ENCODE measurements at places on chromosomes 7 and 10.

GRCh38 chr7:128000854-128001265, 30.4 kb downstream of the LRRC4 start:
- DNase-seq: no peak

DNA sequence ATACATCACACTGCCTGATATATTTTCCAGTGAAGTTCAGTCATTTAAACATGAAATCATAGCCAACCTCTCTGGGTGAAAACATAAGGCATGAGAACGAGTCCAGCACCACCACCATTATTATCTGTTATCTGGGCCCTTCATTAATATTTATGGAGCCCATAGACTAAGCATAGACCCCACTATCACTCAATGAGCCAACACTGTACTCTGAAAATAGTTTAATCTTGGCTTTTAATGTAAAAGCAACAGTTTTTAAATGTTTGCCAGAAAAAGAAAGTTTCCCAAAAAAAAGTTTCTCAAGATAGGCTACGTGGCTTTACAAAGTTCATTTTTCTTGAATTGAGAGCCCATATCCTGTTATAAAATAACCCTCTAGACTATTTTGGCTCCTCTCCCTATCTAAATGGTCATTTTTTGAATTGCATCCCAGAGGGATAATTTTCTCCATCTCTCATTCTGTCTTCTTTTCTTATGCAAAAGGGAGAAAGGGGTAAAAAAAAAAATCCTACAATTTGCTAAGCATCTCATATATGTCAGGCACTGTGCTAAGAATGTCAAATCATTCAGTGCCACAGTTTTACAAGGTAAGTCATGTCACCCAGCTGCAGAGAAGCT, 66.1 kb downstream of the FZD1 start:
- no peak for DNase-seq

- DNase-seq: no peak
These were observed 31.9 kb downstream of the RPS24 start for GRCh38 chr10:78065611-78066010.

- no peak for DNase-seq
These were observed 46.0 kb upstream of the ELN start for GRCh38 chr7:73981933-73982332.

DNA sequence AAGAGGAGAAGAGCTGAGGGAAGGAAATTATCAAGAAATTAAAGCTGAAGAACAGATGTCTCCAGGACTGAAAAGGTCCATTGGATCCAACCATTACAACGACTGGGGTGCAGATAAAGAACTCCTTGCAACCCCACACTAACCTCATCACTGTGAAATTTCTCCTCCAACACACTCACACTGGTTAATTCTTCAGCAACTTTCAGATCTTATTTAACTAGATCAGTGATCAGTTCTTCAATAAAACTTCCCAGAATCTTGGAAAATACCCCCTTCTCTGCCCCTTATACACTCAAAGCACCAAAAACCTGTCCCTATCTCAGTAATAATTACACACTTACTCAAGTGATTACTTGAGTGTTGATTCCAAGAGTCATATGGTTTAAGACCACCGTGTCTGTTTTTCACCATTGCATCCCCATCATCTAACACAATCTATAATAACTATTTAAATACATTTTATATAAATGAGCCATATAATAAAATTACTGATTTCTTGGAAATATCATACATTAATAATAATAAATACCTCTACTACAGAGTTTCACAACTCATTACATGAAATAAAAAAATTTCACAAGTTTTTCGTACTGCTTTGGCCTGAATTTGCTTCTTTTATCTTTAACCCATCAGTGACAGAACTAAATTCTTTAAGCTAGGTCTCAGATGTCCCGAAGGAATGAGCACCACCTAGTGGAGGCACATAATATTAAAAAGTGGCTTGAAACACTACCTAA, 123.7 kb downstream of the MPP7 start:
- DNase-seq: peak; percentile 85

- peak; percentile 77 for DNase-seq
These were observed 96.3 kb upstream of the DDC start for GRCh38 chr7:50661345-50662040.

- no peak for DNase-seq
These were observed 154.8 kb downstream of the PHF14 start for GRCh38 chr7:11128498-11128897.

DNA sequence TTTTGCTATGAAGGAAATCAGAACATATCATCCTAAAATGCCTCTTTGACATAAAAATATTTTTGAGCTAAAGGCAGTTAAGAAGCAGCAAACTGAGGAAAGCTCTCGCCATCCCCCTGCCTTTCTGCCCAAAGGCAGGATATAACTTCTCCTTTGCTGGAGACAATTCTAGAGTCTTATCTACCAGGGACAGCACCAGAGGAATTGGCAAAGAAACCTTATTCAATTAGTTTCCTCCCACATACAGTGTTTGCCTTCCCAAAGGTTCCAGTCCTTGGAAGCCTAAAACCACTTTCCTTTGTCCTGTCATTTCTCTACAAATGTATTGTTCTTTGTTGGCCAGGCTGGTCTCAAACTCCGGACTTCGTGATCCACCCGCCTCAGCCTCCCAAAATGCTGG, 33.7 kb downstream of the MASTL start:
- peak; percentile 14 for DNase-seq

DNA sequence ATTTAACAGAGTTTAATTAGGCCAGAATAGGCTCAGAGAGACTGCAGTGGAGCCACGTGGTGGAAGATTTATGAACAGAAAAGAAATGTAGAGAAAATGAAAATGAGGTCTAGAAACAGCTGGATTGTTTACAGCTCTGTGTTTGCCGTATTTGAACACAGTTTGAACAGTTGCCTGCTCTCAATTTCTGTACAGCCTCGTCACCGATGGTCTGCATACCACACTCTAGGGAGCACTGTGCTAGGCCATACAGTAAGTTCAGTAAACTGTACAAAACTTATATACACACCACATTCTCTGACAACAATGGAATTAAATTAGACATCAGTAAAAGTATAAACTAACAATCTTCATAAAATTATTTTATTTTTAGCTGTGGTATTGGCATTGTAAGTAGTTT, 11.1 kb upstream of the CYP2E1 start:
- DNase-seq: no peak

DNA sequence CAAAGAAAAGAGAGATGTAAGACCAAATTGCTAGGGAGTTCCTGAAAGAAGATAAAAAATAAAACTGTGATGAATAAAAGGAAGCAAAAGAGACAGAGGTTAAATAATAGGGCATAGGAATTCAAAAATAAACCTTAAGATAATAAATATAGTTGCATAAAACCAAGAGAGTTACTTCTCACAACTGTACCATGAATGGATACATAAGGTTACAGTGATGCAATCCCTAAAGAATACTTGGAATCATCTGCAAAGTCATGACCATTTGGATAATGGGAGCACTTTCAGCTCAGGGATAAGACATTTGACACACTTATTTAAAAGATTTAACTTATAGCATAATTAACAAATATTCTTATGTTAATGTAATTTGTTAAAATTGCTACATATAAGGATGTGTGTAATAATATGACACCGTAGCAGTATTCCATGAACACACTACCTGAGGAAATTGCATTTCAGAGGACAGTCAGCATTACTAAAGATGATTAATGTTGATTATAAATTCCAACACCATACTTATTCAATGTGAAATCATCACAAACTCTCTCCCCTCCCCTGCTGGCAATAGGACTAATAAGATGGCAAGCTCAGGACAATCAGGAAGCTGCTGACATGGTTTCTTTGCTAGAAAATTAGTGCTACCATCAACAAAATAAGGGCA, 202.1 kb upstream of the AKR1E2 start:
- DNase-seq: no peak

DNA sequence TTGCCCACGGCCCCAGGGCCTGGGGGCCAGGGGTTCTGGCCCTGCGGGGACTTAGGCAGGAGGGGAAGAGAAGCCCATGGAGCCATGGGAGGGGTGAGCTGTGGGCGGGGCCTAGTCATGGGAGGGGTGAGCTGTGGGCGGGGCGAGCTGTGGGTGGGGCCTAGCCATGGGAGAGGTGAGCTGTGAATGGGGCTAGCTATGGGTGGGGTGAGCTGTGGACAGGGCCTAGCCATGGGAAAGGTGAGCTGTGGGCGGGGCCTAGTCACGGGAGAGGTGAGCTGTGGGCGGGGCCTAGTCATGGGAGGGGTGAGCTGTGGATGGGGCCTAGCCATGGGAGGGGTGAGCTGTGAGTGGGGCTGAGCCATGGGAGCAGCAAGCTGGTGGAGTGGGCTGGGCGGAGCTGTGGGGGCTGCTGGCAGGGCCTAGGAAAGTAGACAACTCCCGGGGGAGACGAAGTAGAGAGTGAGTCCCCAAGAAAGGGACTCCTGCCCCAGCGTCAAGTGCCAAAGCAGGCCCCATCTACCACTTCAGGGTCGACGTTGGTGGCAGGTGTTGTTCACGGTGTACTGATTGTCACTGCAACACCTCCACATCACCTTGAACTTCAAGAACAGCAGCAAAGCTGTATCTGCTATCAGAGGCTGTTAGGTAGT, 19.2 kb upstream of the TTYH3 start:
- no peak for DNase-seq

- DNase-seq: no peak
These were observed 15.5 kb upstream of the ADGRA1 start for GRCh38 chr10:133072196-133072595.

DNA sequence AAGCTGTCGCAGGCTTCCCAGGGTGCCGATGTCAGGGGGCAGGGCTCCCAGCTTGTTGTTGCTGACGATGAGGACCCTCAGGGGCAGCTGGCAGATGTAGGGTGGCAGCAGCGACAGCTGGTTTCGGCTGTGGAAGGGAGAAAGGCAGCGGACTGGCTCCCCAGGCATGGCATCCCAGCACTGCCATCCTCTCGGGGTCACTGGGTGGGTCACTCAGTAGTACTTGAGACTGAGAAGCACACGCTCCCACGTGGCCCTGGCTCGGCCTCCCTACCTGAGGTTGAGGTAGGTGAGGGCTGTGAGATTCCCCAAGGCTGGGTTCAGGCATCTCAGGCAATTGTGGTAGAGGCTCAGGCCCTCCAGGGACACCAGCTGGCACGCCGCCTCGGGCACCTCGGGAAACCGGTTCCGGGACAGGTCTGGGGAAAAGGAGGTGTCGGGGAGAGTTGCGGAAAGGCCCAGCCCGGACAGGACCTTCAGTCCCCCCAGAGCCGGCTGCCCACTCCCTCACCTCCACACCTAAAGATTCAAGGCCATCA, 3.8 kb downstream of the LRCH4 start:
- no peak for DNase-seq

- DNase-seq: no peak
These were observed 100.8 kb downstream of the LRRC18 start for GRCh38 chr10:48838834-48839233.

DNA sequence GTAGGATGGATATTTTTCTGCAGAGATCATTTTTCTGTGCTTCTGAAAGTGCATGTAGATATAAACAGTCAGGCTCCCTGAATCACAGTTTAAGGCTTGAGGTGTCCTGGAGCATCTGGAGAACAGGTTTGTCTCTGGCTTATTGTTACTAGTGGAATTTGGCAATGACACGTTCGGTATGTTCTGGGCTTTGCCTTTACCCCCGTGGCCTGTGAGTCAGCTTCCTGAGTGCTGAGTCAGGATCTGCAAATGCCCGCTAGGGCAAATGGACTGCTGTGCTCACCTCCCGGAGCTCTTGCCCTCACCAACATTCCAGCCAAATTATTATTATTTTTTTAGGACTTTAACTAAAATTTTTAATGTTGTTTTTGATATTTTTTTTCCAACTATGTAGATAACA, 192.5 kb upstream of the PRSS1 start:
- DNase-seq: peak; percentile 85

DNA sequence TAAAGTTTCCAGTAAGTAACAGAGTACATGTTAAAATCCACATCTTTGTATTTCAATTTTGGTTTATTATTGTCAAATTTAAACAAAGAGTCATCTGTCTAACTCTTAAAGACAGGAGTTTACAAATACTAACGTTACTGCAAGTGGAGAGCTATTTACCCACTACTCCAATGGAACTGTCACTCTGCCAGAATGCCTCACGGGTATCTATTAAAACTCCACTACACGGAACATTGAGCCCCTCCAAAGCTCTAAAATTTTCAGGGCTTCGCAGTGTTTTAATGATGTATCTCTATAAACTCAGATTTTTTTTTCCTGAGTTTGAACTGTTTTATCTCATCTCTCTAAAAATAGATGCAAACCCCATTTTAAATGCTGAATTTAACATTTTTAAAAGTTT, 388.7 kb upstream of the SEMA3A start:
- no peak for DNase-seq

GRCh38 chr7:91957823-91958222, 17.2 kb downstream of the AKAP9 start:
- DNase-seq: no peak

DNA sequence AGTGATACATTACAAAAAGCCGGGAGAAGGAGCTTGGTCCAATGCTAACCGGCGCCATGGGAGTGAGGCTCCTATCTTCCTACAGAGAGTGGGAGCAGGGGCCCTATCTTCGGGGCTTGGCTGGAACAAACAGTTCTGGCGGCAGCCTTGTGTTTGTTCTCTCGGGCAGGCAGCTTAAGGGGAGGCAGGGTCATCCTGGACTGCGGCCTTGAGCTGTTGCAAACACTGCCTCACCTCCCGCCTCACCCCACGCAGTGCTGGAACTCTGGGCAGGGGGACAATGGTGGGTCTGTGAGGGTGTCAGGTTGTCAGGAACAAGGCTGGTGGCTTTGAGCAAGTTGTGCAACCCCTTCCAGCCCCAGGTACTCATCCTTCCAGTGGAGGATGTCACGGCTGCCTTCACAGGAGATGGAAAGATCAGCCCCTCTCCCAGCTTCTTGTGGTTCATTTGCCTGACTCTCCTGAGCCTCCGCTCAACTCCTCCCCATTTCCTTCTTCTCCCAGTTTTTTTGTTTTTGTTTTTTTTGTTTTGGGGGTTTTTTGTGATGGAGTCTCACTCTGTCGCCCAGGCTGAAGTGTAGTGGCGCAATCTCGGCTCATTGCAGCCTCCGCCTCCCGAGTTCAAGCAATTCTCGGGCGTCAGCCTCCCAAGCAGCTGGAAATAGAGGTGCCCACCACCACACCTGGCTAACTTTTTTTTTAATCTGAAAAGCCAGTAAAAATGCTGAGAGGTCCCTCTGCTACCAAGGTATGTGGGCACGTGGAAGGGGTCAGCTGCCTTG, 57.4 kb downstream of the SPOCK2 start:
- DNase-seq: no peak

DNA sequence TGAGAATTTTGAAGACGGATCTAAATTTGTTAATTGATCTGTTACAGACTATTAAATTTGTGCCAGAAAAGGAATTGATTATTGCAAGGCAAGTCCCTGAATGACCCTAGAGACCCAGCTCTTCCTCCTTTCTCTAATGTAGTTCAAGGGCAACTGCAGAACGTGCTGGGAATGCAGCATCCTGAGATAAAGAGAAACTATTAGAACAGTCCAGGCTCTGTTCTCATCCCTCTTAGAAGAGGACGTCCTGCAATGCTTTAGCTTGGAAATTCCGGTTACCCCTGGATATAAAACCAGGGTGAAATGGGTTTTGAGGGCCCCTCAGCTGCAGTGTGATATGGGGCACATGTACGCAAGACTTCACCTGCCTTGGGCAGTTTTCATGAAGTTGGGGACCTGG, 67.3 kb downstream of the PTN start:
- no peak for DNase-seq

Data from hematopoietic multipotent progenitor cell treated with erythropoietin and hydrocortisone succinate and interleukin-3 and kit ligand, for 4 days (in vitro differentiated cells).